ENCODE measurements at places on chromosomes 12 and 14.

DNA sequence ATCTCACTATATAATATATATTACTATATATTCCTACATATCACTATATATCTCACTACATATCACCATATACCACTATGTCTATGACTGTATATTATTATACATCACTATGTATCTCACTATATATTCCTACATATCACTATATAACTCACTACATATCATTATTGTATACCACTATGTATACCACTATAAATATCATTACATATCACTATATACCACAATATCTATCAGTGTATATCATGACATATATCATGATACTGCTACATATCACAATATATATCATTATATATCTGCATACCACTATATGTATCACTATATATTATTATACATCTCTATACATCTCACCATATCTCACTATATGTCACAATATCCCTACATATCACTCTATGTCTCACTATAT is 121.5 kb downstream of the ASCL4 start:
- no peak for DNase-seq

GRCh38 chr14:75254901-75255584 is 23.6 kb upstream of the FOS start:
- DNase-seq = peak; percentile 45

- DNase-seq = no peak
Observed at GRCh38 chr12:70319605-70320004, 46.5 kb upstream of the KCNMB4 start.

GRCh38 chr14:23018107-23018506 is 8.2 kb upstream of the C14orf93 start:
- no peak for DNase-seq

- DNase-seq = no peak
Observed at GRCh38 chr12:902581-902980, 46.9 kb downstream of the RAD52 start.

- no peak for DNase-seq
Observed at GRCh38 chr12:46629331-46630229, 196.2 kb downstream of the SLC38A4 start.

DNA sequence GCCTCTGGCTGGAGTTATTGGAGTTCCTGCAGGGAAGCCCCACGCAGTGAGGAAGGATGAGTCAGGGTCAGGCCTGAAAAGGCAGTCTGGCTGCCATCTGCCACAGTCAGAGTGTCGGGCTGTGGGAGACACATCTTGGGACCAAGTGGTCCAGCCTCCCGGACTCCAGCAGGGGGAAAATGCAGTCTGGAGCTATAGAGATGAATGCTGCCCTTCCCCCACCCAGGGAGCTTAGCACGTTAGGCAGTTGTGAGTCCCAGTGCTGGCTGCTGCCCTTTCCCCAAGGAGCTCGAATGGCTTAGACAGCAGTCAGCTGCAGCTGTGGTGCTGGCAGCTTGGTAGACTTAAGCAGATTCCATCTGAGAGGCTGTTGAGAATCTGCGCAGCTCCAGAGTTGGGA is 8.2 kb upstream of the NTS start:
- no peak for DNase-seq

DNA sequence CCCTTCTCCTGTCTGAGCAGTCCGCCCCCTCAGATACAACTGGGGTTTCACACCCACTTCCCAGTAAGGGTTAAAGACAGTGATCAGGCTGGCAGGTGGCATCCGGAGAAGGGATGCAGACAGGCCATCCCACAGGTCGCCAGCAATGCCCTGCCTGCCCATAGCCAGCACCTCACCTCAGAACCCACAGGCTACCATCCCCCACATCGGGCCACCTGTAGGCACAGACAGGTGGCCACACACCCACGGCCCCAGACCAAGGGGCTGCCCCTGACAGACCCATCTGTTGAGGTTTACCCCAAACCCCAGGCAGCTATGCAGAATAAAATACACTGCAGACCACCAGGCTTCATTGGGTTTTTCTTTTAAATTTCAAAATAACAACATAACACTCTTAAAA is 57.5 kb downstream of the CCNK start:
- no peak for DNase-seq

DNA sequence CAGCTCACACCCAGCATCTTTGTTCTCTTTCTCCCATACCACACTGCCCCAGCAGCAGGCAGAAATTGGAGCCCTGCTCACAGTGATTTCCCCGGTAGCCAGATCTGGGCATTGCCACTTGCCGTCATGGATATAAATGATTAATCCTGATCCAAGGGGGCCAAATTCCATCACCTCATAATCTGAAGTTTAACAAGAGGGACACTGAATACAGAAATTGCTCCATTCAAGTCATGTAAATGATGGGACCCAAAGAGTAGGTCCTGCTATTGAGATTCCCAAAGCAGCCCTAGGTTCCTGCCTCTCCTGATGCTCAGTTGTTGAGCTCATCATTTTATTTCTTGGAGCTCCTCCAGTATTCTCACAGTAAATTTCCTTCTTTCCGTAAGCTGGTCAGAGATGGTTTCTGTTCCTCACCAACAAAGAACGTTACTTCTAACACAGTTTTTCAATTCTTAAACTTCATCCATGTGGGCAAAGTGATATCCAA is 11.7 kb downstream of the ITPR2 start:
- DNase-seq = no peak

DNA sequence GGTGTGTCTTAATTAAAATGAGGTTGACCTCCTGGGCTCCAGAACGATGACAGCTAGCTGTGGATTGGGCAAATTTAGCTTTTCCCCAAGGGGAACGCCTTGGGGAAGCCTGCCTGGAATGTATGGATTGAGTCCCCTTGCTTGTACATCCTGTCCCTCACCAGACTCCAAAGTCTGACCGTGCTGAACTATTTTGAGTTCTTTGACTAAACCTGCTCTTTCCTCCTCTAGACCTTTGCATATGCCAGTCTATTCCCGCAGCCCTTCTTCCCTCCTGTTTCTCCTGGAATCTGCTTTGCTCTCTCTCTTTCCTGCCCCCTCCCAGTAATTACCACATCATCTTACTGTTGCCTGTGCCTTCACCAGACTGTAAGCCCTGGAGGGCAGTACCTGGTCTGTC is 11.5 kb upstream of the KDM2B start:
- no peak for DNase-seq

- no peak for DNase-seq
Observed at GRCh38 chr12:124352839-124353238, 57.9 kb downstream of the RFLNA start.

DNA sequence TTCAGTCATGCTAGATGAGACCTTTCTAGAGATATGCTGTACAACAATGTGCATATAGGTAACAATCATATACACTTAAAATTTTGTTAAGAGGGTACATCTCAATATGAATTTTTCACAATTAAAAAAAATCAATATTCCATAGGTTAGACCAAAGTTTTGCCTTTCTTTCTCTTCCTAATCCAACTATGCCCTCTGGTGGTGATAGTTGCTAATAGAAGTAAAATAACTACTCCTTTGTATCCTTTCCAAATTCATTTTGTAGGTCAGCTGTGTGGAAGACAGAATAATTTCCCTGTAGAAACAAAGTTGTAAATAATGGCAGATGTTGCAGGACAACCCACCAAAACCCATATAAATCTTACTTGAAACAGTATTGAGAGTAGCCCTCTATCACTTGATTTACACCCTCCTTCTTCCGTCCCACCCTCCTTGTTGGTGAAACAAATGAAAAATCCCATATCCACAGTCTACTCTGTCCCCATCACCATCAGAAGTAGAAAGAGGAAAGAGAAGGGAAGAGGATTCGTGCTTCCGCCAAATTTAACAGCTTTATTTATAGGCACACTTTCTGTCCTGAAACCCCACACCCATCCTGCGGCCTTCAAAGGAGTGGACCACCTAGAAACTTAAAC is 34.2 kb upstream of the KICS2 start:
- DNase-seq = peak; percentile 11

DNA sequence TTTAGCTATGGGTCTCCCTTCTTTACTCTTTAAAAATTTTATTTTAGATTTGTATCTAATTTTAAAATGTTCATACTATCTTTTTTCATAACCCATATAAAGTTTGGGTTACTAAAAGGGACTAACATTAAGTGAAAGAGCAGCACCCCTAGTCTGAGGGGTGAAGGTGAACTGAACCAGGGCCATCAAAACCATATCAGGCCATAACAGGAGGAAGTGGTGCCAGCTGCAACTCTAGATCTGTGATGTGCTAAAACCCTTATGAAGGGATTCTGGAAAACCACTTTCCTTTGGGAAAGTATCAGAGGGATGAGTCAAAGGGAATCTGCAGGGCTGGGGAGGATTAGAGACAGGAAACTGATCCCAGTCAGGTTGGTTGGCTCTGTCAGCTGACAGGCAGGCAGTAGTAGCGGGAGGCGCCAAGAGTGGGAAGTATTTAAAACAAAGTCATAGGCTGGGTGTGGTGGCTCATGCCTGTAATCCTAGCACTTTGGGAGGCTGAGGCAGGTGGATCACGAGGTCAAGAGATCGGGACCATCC is 162.5 kb downstream of the PPM1H start:
- no peak for DNase-seq

- DNase-seq = no peak
Observed at GRCh38 chr12:48968467-48968866, 3.1 kb downstream of the WNT10B start.

DNA sequence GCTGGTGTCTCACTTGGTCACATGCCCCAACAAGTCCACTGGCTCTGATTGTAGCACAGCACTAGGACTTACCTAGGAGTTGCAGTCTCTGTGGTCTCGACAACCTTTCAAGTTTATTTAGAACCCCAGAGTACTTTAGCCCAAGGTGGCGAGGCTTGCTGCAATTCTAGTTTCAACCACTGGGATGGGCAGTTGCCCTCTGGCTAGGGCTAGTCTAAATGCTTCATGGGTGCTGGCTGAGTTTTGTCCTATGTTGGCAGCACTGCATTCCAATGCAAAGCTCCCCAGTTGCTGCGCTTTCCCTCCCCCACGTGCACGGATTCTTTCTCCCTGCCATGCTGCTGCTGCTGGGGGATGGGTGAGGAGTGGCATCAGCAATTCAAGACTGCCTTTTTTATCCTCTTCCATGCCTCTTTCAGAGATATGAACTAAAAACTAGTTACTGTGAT is 207.9 kb downstream of the SYNE2 start:
- DNase-seq = no peak

DNA sequence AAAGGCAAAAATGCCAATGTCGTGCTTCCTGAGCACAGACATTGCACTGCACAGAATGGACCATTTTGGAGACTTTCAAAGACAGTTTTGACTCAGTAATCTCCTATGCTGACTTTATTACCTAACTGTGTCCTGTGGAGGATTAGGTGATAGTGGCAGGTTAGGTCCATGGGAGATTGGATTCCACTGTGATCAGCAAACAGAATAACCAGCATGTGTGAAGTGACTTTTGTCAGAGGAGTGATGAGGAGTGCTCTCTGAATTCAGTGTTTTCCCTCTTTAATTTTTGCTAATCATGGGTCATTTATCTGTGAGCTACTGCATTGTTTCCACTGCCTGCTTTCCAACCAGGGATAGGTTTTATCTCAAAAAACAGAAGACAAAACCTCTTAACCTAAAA is 662.5 kb downstream of the DIO2 start:
- no peak for DNase-seq

- no peak for DNase-seq
Observed at GRCh38 chr14:102728501-102728900, 48.7 kb upstream of the TRAF3 start.

GRCh38 chr12:120010661-120011230 is 21.7 kb downstream of the BICDL1 start:
- DNase-seq = no peak

- peak; percentile 66 for DNase-seq
Observed at GRCh38 chr14:81400852-81401251, 728 bp upstream of the STON2 start.

DNA sequence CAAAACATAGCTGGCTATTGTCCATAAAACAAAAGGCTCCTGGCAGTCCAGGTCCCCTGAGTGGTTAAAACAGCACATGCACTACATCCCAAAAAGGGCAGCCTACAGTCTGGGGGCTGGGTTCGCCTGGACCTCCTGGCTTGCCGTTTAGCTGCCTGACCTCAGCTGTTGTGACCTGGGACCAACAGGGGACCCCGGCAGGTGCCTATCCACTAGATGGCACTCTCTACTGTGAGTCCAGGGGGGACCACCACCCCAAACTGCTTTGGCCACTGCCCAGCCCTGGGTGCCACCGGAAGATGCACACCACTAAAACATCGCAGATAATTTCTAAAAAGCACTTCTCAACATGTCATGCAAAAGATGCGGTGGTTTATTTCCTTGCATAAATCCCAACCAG is 2.9 kb upstream of the RTL1 start:
- no peak for DNase-seq

DNA sequence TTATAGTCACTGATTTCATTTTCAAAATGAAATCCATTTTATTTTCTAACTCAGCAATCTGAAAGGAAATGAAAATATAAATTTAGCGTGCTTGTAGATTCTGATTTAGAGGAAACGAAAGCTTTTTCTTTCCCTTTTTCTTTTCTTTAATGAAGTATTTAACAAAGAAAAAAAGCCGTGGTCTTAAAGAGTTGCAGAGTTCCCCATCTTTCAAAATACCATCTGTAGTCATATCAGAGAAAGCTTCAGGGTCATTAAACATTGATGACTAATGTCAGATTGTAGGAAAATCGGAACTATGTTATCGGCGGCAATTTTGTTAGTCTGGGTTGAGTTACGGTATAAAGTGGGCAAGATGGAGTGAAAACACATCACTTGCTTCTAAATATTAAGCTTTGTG is 32.3 kb downstream of the DRAM1 start:
- DNase-seq = no peak

DNA sequence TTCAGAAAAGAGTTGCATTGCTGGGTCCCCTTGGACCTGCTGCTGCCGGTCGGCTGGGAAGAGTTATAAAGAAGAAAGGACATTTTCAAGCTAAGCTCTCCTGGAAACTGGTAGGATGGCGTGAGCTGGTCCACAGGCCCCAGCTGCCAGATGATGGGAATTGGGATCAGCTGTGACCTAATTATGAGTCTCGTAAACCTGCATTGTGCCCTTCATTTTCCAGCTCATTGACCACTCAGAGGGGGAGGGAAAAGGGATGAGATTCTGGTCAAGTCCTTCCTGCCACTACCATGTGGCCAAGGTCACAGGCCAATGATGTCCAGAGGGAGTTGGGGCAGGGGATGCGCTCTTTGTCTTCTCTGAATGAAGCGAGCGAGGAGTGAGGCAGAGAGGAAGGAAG is 320.9 kb downstream of the NRXN3 start:
- no peak for DNase-seq

DNA sequence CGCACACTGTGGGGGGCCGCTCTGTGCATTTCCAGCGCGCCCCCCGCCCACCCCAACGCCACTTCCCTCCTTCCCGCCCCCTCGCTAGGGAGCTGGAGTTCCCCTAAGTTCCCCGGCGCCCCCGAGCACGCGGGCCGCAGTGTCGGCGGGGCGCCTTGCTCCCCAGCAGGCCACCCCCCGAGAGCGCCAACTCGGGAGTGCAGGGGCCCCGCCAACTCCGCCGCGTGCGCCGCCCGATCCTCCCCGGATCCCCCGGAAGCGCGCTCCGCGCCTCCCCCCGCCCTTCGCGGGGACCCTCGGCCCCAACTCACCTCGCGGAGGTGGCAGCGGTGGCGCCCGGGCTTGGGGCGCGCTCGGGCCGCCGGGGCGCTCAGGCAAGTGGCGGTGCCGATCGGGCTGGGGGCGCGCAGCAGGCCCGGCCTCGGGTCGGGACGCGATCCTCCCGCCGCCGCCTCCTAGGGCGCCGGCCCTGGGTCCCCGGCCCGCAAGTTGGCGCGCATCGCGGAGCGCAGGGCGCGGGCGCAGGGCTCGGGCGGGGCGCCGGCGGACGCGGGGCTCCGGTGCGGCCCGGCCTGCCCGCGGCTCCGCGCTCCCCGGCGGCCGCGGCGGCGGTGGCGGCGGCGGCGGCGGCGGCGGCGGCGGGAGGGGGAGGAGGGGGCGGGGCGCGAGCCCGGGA is at the start of gene NCOR2:
NCOR2 (minus strand) TSS at position 616 of the 676 bp plus-strand sequence. CDS start 72,361 bp downstream, outside the sequence.
- DNase-seq = no peak

- peak; percentile 38 for DNase-seq
Observed at GRCh38 chr12:106903241-106903945, 52.3 kb upstream of the TMEM263 start.
